ENCODE measurements at places on chromosomes 6 and 20.

DNA sequence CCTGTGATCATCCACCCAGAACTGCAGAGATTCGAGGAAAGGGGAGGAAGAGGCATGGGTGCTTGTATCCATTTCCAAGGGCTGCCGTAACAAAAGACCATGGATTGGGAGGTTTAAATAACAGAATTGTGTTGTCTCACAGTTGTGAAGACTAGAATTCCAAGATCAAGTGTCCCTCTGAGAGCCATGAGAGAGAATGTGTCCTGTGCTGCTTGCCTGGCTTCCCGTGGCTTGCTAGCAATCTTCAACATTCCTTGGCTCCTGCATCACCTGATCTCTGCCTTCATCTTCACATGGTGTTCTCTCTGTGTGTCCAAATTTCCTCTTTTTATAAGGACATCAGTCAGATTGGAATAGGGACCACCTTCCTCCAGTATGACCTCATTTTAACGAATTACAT lies 69.8 kb downstream of the CDC40 start:
- no peak for DNase-seq

- DNase-seq = no peak
These were observed 68.8 kb downstream of the STK35 start for GRCh38 chr20:2170404-2170803.

GRCh38 chr20:19538556-19538955 lies 219.5 kb upstream of the RIN2 start:
- DNase-seq = no peak

DNA sequence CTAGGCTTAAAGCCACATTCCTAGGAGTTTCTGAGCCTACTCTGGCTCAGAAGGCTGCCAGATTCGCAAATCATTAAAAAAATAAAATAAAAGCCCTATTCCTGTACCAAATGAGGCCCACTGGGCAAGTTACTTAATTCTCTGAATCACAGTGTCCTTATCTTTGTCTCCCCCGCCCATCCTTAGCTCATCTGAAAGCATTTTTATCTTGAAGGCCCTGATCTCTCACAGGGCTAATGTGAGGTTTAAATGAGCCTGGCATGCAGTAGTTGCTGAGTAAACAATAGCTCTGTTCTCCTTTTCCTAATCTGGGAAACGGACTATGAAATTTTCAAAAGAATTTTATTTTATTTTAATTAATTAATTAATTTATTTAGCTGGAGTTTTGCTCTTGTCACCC lies 2.1 kb upstream of the ZBTB12 start:
- no peak for DNase-seq

GRCh38 chr6:137983269-137983668 lies 116.2 kb downstream of the TNFAIP3 start:
- DNase-seq = no peak

- no peak for DNase-seq
These were observed 87.8 kb downstream of the PLCB4 start for GRCh38 chr20:9156529-9157280.

All from substantia nigra (tissue), 51 donors.